ENCODE measurements at places on chromosomes 12 and 14.

DNA sequence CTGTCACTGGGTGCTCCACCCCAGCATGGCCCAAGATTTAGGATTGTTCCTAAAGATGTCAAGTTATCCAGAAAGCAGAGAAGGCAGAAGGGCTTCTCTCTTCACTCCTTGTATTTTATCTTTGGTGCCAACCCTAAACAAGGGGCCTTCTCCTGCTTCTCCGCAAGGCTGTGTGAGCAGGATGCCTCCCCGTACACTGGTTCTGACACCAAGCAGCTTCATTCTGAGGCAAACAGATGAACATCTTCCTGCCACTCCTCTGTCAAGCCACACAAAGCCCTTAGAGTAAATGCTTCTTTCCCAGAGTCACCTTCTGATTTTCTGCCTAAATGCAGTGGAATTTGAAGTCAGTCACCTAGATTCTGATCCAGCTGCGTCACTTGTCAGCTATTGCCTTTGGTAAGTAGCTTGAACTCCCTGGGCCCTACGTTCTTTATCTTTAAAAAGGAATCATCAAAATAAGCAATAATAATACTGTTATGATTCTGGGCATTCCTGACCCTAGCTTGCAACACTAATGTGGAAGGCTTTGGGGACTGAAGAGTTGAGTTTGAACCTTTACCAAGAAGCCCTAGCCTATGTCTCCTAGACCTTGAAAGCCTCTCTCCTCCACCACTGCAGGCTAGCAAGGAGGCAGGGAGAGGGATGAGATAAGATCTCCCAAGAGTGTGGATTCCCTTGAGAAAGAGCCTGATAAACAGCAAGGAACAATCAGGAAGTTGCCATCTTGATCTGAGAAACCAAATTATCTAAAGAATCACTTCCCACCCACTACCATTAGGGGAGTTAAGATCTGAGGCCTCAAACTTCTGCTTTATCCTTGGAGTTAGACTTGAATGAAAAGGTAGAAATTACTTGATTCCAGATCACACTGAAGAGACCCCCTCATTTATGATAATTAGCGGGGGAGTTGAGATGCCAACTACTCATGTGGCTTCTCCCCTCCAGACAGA is 5.7 kb downstream of the KRT73 start:
- no peak for DNase-seq

- no peak for DNase-seq
Observed at GRCh38 chr12:93009533-93009932, 80.4 kb upstream of the EEA1 start.

- no peak for DNase-seq
Observed at GRCh38 chr12:31219521-31219920, 106.4 kb downstream of the SINHCAF start.

DNA sequence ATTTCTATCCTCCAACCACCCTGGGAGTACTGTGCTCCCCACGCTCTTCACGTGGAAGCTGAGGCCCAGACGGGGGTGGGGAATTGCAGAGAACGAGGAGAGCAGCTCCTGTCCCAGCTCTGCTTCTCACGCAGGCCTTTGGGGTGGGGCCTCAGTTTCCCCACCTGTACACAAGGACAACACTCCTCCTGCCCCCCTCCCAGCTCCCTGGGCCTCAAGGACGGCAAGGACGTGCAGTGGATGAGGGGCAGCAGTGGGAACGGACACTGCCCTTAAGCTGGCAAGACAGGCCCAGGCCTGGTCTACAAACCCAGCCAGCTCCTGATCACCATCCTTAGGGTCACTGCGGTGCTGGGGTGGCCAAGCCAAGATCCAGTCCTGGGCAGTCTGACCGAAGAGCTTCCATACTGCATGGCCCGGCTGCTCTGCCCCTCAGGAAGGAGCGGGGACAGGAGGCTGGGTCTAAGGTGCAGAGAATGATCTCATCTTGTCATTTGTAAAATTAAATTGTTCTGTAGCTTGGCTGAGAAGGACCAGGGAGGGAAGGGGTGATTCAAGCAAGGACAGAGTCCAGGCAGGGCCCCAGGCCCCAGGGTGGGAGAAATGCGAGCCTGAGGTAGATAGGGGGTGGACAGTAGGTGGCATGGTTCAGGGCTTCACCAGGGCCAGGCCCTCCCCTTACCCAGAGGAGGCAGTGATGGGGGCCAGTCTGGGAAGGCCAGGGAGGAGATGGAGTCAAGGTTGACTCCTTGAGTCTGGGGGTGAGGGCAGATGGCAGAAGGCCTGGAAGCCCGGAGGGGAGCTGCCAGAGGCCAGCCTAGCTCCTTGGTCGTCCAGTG is 1.3 kb upstream of the CLBA1 start:
- no peak for DNase-seq

DNA sequence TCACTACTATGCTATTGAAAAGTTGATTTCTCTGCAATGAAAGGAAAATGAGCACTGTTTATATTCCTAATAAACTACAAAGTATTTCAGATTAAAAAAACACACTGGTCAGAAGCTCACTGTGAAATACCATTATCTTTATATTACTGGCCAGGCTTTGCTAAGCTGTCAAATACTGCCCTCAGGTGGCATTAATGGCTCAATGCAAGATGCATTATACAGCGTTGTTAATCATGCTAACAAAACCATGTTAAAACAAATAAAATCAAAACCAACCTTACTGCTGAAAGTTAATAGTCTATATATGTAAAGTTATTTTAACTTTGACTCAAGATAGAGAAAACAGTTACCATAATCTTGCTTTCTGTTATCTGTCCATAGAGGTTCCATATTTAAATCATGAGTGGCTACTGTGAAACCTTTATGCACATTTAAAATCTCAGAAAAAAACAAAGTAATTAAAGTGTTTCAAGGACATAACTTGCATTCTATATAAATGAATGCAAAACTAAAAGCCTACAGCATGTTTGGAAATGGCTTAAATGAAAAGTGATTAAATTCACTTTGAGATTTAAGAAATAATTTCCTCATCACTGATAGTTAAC is 121.7 kb downstream of the RALGAPA1 start:
- peak; percentile 56 for DNase-seq

DNA sequence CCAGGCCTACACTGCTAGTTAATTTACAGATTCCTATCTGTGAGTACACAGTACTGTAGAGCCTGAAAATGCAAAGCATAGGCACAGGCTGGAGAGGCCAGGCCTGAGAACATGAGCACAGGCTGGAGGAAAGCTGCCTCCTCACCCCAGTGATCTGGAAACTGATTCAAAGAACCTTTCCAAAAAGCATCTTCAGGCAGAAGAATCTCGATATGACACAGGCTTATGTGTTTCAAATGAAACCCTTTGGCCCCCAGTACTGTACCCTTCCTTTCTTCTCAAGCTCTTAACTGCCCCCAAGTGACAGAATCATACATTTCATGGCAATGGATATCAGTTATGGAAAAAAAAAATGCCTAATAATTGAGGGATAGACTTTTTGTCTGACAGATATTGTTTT is 122.0 kb downstream of the KCNC2 start:
- DNase-seq, result no peak

- no peak for DNase-seq
Observed at GRCh38 chr12:92628476-92628875, 74.3 kb upstream of the PLEKHG7 start.

DNA sequence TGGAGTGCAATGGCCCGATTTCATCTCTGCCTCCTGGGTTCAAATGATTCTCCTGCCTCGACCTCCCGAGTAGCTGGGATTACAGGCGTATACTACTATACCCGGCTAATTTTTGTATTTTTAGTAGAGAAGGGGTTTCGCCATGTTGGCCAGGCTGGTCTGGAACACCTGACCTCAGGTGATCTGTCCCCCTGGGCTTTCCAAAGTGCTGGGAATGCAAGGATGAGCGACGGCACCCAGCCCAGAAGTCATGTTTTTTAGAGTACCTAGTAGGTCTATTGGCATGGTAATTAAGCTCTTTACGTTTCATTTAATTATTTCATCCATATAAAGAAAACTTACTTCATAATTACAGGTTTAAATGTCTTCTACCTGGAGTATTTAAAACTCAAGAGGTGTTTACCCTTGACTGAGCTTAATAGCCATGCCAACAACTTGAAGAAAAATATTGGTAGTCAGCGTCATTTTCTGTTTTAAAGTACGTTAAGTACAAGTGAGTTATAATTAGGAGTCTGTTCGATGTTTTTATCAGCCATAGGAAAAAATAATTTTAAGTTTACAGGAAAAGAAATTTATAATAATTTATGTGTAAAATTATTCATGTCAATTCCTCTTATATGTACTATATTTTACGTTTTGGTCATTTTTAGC is 4.0 kb downstream of the TMPO start:
- DNase-seq, result no peak

GRCh38 chr14:89427426-89428172 is 10.6 kb upstream of the FOXN3 start:
- no peak for DNase-seq

- DNase-seq, result no peak
Observed at GRCh38 chr12:92914170-92914569, 14.9 kb downstream of the EEA1 start.

- DNase-seq, result no peak
Observed at GRCh38 chr14:59582161-59582560, 5.5 kb upstream of the CCDC175 start.

GRCh38 chr12:130992979-130993538 is 39.4 kb downstream of the ADGRD1 start:
- no peak for DNase-seq

GRCh38 chr14:59395672-59396071 is 69.5 kb downstream of the GPR135 start:
- DNase-seq, result no peak

- no peak for DNase-seq
Observed at GRCh38 chr14:29851397-29851796, 76.2 kb downstream of the PRKD1 start.

GRCh38 chr12:105467710-105468366 is 137.3 kb downstream of the C12orf75 start:
- DNase-seq, result no peak

All from Kasumi-1 (cell line).